BJ (cell line): ENCODE measurements at places on chromosomes 5 and 9. TPM values are rescaled to one million over a fixed set of nuclear protein-coding genes. Genes with fewer than 3 reads are reported as not detected.

Gene EGFLAM
- polyA plus RNA-seq: 3.9 and 5.6 TPM in 2 replicates

Gene TRIM14
- polyA plus RNA-seq: 9.9 and 10.1 TPM in 2 replicates

Gene RASEF
- not detected in 2 replicates for polyA plus RNA-seq

Gene FAM200C
- 1.6 and 2.9 TPM in 2 replicates for polyA plus RNA-seq

Gene AMBP
- polyA plus RNA-seq: 0.22 and 0.23 TPM in 2 replicates

DNA sequence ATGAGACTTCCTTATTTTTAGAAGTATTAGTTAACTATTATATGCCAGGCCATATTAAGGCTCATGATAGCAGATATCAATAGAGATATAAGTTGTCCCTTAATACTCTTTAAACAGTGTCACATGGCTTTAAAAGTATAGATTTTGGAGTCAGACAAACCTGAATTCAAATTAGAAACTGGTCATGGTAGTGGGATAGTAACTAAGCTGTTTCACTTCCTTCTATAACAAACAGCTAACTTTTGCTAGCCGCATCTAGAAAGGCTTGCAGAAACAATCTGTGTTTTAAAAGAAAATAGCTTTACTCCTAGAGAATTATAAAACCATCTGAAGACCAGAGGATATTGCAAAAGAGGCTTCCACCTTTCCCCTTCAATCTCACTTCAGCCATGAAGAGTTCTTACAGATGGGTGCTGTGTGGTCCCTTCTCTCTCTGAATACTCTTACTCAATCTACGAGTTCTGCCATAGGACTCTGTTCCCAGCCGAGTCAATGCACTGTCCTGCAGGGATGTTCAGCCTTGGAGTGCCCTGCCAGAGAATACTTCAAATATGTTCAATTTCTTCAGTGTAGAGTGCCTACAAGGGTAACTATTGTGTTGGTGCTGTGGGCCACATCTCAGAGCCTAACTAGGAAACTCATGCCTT, 810.2 kb downstream of the EFNA5 start:
- DNase-seq: no peak

GRCh38 chr9:33453999-33454660, 6.7 kb upstream of the AQP3 start:
- no peak for DNase-seq

DNA sequence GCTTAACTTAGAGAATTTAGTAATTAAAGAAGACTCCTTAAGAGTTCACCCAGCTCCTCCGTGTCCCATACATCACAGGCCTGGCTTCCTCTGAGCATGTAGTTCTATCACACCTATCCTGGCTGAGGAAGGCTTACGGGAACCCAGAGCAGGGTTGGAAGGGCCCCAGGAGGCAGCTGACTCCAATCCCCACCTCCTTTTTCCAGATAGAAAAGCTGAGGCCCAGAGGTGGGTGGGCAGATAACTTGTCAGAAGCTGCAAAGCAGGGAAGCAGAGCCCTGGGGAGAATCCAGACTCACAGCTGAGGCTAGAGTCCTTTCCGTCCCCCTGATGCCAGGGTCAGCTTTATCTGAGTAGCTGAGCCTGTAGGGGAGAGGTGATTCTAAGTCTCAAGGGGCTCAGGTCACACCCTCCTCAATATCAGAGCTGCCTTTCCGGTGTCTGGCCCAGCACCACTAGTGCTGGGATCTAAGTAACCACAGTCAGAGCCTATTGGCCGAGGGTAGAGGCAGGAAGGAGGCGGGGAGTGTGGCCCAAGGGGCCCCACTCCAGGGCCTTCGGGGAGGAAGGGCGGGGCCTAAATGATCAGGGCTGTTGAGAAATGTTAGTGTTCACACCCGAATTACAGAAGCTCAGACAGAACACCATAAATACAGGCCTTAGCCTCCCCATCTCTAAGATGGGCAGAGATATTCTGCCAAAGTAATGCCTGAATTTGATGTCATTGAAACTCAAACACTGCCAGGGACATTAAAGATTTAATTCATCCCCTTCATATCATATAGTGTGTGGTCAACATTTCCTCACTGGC, 9.9 kb downstream of the CCDC69 start:
- DNase-seq: no peak
